NCI-H1694 (cell line): ENCODE measurements at places on chromosomes 6 and 20.

DNA sequence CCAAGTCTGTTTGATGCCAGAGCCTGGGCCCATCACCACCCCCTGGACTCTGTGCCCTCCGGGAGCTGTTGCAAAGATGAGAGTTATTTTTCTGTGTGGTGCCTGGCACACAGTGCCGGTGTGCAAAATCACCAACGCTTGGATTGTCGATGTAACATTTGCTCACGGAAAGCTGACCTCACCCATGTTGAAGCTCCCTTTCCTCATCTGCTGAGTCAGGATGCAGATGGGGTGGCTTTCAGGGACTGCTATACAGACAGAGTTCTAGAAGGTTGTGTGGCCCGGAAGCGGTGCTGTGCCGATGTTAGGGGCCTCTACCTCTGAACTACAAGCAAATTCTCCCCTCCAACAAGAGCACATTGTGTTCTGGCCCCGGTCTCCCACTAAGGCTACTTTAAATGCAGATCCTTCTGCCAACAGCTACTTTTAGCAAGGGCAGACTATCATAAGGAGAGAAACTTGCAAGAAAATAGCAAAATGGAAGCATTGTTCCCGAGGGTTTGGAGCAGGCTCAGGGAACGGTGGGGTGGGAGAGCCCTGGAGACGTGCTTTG, 34.0 kb downstream of the EYA2 start:
- no peak for DNase-seq

- no peak for DNase-seq
Measured at GRCh38 chr6:2876210-2877056, 26.7 kb downstream of the SERPINB9 start.

DNA sequence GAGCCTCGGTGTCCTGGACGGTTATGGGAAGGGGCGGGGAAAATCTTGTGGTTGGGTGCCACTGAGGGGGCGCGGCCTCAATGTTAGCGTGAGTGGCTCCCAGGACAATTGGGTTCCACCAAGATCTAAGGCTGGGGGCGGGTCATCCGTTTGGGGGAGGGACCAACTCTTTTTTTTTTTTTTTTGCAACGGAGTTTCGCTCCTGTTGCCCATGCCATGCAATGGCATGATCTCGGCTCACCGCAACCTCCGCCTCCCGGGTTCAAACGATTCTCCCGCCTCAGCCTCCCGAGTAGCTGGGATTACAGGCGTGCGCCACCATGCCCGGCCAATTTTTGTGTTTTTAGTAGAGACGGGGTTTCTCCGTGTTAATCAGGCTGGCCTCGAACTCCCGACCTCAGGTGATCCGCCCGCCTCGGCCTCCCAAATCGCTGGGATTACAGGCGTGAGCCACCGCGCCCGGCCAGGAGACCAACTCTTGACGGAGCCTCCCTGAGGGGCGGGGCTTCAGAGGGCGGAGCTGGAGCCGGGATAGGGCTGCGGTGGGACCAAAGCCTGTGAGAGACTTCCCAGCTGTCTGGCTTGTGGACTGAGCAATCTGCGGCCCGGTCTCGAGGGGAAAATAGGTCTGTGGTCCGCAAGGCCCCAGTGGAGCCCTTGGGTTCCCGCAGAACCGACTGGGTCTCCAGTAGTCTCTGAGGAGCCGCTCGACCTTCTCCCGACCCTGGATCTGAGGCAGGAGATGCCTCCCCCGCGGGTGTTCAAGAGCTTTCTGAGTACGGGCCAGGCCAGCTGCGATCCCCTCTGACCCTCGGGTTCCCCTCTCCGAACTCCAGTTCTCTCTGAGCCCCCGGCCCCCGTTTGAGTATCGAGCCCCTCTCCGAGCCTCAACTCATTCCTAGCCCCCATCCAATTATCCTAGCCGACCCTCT, 1.1 kb downstream of the SPAG4 start:
- peak; percentile 98 for DNase-seq

- DNase-seq: no peak
Measured at GRCh38 chr6:16146028-16146427, 17.1 kb downstream of the MYLIP start.

GRCh38 chr6:140590641-140591040, 1216.2 kb upstream of the CITED2 start:
- no peak for DNase-seq

DNA sequence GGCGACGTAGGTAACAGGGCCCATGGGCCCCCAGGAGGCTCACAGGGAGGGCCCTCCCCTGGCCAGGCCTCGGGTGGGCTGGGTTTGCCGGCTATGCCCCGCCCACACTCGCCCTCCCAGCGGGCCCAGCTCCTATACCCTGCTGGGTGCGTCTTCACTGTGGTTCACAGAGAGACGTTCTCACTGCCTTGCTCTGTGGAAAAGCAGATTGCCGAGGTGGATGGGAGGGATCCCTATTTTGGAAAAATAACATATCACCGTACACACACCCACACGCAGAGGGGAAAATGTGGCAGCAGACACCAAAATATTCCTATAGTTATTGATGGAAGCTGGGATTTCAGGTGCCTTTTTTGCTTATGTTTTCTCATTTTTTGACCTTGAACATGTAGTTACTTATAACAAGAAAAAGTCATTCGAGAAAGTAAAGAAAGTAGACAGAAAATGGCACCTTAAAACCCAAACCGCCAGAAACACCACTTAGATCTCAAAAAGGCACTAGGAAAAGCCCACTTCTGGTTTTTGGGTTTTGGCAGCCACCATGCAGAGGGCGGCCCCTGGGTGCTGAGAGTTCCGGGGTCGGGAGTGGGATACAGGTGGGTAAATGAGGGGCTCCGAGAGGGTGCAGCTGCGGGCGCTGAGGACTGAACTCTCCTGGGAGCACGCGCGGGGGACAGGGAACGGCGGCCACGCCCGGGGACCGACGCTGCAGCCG, 49.4 kb downstream of the TMEM242 start:
- no peak for DNase-seq

- DNase-seq: no peak
Measured at GRCh38 chr20:25437153-25437581, 29.7 kb downstream of the GINS1 start.

DNA sequence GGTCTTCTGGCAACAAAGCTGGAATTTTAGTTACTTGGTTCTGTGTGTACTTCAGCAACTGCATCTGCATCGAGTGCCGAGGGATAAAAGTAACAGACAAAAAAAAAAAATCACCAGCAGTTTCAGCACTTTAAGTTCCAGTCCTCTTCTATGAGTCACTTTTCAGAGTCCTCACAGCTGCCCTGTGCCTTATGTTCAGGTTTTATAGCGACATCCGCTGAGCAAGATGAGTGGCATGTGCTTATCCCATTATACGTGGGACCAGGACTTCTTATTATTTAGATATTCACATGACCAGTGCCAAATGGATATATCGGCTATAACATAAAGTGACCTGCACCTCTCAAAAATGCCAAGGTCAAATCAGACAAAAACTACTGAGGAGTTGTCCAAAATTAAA, 242.9 kb downstream of the FOXA2 start:
- DNase-seq: no peak

GRCh38 chr6:20186981-20187380, 25.3 kb downstream of the MBOAT1 start:
- no peak for DNase-seq

GRCh38 chr6:111239461-111239860, 152.2 kb downstream of the SLC16A10 start:
- no peak for DNase-seq

GRCh38 chr20:36462440-36463211, 78.7 kb upstream of the MYL9 start:
- DNase-seq: no peak

GRCh38 chr6:108454356-108454755, 106.4 kb upstream of the FOXO3 start:
- no peak for DNase-seq
